ENCODE measurements at places on chromosomes 1 and 21.

- no peak for DNase-seq
Observed at GRCh38 chr1:162663589-162664106, 31.4 kb downstream of the DDR2 start.

- DNase-seq = no peak
Observed at GRCh38 chr1:169604781-169605560, 18.7 kb upstream of the F5 start.

DNA sequence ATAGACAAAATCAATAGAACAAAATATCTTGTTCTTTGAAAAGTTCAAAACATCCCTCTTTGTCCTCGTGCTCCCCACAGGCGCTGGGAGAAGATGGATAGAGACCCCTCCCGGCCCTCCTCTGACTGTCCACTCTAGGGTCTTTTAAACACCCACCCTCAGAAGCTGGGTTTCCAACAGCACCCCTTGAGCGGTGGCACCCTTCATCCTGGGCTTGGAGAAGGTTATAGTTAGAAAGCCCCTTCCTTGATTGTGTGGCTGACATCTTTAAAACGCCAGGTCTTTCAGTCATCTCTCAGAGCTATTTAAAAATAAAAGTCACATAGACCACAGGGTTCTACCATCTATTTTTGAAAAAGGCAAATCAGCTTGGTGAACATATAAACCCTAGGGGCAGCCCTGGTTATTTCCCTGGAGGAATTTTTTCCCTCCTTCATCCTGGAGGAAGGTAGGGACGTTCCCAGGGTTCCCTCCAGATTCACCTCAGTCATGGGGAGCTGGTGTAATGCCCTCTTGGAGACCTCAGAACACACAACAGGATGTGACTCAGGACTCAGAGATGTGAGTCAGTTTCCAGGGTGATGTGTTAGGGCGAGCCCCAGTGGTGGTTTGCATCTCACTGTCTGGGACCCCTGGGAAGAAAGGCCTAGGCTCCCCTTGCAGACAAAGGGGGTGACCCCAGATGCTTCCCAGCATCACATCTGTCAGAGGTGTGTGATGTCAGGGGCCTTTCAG, 138.5 kb downstream of the CLIC6 start:
- peak; percentile 59 for DNase-seq

DNA sequence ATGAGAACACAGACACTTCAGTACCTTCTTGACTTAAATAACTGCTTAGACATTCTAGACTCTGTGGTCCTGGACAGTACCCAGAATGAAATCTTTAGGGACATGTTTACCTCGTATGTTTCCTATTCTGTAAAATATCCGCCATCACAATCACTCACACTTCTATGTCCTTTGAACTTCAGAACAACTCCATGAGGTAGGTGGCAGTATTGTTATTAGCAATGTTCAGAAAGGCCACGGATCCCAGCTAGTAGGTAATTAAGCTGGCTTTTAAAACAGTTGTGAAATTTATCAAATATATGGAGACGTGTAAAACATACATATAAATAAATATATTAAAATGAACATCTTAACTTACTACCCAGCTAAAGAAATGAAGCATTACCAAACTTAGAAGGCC, 83.4 kb downstream of the CACHD1 start:
- no peak for DNase-seq

DNA sequence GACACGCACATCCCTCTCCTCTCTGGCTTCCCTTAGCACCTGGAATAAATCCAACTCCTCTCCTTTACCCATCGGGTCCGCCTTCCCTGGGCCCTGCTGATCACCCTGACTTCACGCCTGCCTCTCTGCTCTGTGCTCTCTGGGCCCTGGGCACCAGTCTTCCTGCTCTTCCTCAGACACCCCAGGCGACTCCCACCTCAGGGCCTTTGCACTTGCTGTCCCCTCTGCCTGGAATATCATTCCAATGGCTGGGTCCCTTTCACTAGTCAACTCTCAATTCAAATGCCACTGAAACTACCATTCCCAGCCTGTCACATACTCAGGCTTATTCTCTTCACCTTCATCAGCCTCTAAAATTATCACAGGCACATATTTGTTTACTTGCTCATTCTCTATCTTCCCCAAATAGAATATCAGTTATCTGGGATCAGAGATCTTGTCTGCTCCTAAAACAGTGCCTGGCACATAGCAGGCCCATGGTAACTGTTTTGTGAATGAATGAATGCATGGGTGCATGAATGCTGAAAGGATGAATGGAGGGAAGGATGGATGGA, 27.2 kb upstream of the SELENON start:
- no peak for DNase-seq

GRCh38 chr21:43308101-43308814, 118.7 kb downstream of the SIK1 start:
- DNase-seq = no peak

DNA sequence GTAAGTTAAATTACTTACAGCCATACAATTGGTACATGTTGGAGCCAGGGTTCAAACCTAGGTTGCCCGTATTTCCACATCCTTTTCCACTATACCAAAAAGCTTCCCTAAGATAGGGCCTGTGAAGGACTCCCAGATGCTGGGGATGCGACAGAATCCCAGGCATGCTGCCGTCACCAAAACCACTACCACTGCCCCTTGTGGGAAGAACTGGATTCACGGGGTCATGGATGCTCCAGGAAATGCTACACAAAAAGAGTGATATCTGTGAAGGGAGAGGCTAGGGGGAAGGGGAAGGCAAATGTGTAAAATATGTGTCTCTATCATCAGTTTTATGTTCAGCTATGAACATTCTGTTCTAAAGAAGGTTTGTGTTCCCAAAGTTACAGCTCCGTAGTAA, 133.9 kb upstream of the IVNS1ABP start:
- no peak for DNase-seq

DNA sequence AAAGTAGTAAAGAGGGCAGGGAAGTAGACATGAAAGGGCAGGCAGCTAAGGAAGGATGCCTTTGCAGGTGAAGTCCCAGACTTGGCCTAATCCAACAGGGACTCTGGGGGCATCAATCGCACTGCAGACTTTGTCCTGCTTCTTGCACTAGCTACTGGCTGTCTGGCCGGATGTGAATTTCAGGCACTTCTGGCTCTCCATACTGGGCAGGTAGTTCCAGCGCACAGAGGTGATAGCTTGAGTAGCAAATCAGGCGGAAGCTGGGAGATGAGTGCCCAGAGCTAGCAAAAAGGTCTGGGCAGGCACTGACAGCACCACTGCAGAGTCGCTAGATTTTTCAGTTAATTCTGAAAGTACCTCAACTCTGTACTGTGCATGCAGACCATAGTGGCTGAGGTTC, 997 bp downstream of the RSPH1 start:
- DNase-seq = no peak

- DNase-seq = no peak
Observed at GRCh38 chr1:8169364-8170058, 143.4 kb upstream of the ERRFI1 start.

GRCh38 chr1:94235189-94236012, 2.0 kb downstream of the ARHGAP29 start:
- DNase-seq = no peak

DNA sequence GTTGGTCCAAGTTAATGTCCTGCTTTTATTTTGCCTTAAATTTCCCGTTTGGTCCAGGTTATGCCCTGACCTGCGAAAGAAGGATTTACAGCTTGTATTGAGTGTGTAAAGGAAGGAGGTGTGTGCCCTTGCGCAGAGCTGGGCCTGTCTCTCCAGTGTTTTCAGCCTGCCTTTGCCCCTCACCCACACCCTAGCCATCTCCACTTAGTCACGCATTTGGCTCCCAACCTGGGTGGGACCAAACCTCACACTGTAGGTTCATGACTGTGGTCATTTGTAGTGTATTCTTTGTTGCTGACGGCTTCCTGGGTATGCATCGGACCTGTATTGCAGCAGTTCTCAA, 572 bp upstream of the SRSF10 start:
- peak; percentile 39 for DNase-seq

GRCh38 chr1:32948905-32949304, 15.7 kb downstream of the RNF19B start:
- DNase-seq = no peak

GRCh38 chr1:13948888-13949391, 249.0 kb downstream of the PRDM2 start:
- DNase-seq = no peak

DNA sequence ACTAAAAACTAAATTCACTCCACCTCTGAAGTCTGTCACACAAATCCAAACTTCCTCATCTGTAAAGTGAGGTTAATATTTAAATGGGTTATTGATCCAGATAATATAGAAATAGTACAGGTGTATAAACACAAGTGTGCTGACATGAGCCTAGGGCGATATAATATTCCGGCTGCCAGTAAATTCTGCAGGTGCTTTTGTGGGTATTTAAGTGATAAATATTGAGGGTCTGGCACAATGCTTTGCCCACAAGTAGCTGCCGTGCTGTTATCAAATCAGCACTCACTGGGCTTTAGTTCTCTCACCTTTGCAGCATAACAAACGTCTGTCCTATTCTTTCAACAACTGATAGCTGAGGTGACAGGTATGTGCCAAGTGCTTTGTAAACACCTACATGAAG, 7.6 kb downstream of the PABPC4 start:
- DNase-seq = no peak

DNA sequence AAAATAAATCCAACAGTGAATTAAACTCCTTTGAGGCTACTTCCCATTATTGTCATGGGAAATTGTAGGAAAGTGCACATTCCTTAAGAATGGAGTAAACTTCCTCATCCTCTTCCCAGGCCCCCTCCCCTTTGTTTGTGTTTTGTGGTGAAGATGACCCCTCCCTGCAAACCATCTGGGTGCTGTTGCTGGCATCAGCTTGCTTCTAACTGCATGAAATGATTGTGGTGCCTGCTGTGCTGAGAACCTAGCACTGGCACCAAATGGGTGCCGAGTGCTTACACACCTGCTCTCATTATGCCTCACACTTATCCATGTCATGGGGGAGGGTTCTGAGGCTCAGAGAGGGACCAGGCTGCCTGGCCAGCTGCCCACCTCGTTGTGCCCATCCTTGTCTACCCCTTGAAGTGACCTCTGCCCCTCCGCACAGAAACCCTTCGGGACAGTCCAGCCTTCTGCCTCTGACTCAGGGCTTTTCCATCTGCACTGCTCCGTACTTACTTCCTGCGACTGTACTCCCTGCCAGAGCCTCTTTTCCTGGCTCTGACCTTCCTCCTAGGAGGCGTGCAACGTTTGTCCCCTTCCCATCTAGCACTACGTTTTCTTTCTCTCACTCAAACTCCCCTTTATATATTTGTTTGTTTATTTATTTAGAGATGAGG, 30.6 kb downstream of the CAPN2 start:
- no peak for DNase-seq

- no peak for DNase-seq
Observed at GRCh38 chr1:87814573-87814972, 485.9 kb downstream of the LMO4 start.

- DNase-seq = no peak
Observed at GRCh38 chr21:45845770-45846090, 135.8 kb upstream of the COL6A1 start.

- DNase-seq = no peak
Observed at GRCh38 chr1:3066250-3066711, 2.7 kb upstream of the PRDM16 start.

- DNase-seq = no peak
Observed at GRCh38 chr1:89261926-89262515, 10.6 kb downstream of the GBP5 start.

DNA sequence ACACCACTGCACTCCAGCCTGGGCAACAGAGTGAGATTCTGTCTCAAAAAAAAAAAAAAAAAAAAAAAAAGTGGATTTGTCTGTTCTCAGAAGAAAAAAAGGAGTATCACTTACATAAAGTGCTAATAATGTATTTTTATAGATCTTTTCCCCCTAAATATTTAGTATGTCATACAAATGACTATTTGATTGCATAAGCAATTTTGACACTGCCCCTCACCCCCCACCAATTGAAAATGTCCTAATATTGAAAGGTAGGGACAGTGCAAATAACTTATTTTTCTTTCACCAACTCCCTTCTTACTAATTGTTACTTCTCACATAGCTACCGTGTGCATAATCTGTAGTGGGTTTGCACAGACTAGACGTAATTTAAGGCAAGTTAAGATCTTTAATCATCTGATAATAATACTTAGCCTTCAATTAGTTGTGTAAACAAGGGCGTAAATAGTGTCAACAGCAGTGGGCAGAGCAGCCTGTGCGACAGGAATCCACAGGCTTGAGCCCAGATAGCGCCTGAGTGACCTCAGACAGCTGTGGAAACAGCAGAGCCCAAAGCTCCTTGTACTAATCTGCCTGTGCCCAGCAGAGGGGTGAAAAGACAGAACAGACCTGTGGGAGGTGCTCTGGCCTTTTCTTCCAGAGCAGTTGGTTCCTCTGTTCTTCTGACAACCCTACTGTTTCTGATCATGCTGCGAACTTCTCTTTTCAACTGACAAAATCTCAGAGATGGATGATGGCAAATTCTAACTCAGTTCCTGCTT, 4.5 kb upstream of the IER5 start:
- DNase-seq = no peak

DNA sequence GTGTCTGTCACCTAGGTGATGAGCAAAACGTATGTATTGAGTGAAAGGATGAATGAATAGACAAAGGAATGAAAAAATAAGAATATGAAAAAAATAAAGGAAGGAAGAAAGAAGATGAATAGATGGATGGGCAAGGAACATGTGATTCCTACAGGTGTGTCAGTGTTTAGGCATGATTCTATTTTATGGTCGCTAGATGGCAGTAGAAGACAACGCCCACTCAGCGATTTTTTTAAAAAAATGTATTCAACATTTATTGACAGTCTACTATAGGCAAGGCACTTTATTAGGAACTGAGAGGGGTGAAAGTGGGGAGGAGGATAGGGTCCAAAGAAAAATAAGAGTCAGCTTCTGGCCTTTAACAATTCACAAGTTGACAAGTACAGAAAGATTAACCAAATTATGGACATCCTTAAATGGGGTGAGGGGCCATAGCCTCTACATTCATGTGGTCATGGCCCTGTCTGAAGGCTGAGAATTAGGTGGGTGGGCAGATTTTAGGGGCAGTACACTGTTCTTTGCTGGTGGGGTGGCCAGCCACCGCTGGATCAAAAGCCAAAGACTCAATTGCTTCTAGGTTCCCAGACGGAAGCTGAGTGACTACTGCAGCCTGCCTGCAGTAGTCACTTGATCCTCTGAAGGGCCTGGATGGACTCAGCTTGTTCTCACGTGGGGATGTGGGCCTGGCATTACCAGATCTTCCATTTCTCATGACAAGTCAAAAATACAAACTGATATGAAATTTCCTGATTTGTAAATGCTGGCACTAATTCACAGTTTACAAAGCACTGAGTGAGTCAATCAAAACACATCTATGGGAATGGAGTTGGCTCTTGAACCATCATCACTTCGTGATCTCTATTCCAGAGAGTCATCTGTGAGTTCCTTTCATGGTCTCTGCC, 83.9 kb downstream of the FASLG start:
- no peak for DNase-seq

- DNase-seq = no peak
Observed at GRCh38 chr21:26739189-26739588, 106.0 kb downstream of the ADAMTS1 start.

- DNase-seq = no peak
Observed at GRCh38 chr1:176696109-176696508, 233.1 kb downstream of the PAPPA2 start.

DNA sequence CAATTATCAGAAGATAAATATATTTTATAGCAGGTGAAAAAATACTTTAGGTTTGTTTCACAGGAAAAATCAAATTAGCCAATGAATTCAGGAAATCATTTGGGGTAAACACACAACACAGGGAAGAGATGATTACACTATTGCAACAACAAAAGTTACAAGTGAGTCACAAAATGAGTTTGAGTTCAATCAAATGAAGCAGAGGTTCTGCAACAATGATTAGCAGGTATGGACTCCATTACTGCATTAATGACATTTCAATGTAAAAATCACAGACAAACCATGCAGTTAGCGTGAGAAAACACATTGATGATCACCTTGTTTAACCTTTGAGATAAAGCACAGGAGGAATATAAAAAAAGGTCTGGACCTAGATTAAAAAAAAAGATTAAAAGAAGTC, 9.7 kb downstream of the ADGRL4 start:
- no peak for DNase-seq
